Spinal cord (tissue), 10 donors: ENCODE measurements at places on chromosomes 2 and 18.

GRCh38 chr2:238286551-238286950, 1.9 kb downstream of the PER2 start:
- no peak for DNase-seq

DNA sequence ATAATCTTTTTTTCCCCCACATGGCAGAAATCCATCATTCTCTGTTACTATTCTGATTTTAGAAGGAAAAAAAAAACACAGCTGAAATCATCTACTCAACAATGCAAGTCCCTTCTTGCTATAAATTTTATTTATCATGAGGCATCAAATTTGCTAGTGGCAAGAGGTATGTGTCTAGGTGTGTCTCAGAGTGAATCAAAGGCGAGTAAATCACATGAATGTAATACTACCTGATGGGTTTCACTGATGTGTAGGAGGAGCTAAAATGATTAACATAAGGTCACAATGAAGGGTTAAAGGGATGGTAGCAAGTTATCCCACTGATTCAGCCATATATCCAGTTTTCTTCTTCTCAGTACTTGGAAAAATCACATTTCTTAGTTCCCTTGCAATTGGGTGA, 24.5 kb upstream of the PELI1 start:
- no peak for DNase-seq

DNA sequence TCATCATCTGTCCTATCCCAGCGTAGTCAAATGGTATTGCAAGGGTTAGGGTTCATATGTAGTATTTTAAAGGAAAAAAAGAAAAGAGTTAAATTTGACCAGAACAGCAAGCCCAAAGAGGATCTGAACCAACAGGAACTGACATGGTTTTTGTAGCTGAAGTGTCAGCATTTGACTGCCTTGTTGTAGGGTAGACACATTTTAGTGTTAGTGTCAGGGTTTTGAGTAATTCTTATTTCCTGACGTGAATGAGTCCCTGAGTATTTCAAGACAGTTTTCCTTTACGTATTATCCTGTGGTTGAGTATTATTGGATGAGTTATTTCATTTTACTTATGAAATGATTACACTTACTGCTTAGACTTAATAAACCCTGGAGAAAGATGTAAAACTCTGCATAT, 173.3 kb upstream of the ZEB2 start:
- DNase-seq = no peak

DNA sequence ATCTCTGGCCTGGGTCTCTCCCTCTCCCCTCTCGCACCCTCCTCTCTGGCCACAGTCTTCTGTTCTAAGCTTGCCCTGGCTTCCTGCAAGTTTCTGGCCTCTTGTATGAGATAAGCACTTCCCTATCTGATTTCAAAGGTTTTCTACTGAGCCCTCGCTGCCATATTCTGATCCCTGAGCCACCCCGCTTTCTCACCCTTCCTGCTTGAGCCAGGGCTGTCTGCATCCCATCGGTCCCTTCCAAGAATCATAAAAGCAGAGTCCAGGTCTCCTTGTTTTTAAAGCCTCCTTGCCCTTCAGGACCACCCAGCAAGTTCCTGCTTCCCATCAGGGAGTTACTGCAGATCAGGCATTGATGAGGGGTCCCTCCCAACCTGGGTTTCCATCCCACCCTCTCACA, 110.2 kb downstream of the PRKCE start:
- DNase-seq = no peak

DNA sequence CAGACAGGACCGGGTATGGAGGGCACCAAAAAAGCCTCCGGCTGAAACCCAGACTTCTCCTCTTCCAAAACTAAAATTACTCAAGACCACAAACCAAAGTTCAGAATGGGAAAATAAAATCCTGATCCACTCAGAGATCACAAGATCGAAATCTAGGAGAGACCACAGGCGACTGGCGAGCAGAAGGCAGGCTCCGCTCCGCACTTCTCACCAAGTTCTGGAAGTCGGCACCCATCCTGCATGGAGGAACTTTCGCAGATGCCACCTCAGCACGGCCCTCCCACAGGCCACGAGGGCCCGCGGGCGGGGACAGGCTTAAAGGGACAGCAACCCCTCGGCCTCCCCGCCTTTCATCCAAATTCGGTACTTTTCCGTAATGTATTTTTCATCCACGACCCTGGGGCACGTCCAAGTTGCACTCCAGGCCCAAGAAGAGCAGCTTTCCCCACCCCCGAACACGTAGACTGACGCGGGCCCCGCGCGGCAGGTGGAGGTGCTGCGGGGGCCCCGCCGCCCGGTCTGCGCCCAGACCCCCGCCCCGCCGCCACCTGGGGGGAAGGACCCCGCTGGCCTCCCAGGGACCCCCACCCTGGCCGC, 43.7 kb downstream of the HDLBP start:
- peak; percentile 3 for DNase-seq

DNA sequence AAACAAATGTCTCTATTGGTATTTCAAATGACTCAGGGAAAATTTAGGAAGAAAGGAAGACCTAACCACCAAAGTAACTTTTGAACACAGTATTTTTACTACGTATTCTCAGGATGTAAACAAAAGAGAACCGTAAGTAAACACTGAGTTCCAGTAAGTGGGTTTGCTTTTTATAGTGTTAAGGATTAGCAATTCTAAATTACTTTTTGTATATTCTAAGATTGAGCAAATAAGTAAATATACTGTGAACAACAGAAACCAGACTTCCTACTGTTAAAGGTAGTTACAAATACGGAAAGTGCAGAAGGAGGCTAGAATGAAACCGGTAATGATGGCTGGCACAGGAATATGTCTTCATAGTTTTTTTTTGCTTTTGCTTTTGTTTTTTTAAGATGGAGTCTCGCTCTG, 31.5 kb downstream of the SESTD1 start:
- no peak for DNase-seq

DNA sequence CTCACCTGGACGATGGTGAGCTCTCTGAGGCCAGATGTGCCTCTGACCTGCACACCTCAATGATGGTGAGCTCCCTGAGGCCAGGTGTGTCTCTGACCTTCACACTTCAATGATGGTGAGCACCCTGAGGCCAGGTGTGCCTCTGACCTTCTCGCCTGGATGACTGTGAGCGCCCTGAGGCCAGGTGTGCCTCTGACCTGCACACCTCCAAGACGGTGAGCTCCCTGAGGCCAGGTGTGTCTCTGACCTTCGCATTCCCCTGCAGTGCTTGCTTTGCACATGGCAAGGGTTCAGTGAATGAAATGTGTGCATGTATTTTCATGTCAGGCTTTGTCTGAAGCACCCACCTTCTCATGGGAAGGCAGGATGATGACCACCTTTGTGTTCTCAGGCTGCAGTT, 95.5 kb downstream of the PTGR3 start:
- DNase-seq = no peak

DNA sequence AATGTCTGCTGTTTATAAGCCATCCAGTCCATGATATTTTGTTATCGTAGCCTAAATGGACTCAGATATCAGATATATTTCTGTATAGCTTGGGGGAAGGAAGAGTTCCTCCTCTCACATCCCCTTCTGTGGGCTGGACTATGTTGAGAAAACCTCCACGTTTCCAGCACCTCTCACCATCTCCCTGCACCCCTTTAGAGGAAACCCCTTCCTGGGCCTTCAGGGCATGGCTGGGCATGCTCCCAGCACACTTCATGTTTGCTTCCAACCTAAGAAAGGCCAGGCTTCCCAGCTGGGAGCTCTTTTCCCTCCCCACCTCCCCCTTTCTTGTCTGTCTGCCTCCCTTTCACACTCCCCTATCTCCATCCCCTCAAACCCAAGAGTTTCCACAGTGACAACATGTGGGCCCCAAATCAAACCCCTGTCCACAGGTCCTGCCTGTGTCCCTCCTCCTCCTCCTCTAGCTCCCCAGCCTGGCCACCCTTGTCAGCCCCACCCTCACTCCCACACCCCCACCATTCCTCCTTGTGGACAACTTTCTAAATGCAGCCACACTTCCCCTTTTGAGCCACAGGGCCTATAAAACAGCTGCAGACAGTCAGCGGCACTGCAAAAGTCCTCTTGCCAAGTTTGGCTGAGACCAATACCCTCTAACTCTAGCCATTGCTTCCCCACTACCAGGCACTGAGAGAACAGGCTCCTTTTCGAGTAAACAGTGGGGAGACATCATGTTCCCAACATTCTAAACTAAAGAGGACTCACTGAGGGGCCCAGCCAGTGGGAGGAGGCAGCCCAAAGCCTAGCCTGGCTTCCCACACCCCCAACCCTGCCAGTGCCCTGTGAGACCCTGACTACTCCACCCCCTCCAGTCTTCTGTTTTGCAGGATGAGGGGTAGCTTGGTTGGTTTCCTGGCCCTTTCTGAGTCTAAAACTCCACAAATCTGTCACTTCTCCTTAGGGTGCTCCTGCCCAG, 120.5 kb downstream of the ZFP36L2 start:
- DNase-seq = no peak

DNA sequence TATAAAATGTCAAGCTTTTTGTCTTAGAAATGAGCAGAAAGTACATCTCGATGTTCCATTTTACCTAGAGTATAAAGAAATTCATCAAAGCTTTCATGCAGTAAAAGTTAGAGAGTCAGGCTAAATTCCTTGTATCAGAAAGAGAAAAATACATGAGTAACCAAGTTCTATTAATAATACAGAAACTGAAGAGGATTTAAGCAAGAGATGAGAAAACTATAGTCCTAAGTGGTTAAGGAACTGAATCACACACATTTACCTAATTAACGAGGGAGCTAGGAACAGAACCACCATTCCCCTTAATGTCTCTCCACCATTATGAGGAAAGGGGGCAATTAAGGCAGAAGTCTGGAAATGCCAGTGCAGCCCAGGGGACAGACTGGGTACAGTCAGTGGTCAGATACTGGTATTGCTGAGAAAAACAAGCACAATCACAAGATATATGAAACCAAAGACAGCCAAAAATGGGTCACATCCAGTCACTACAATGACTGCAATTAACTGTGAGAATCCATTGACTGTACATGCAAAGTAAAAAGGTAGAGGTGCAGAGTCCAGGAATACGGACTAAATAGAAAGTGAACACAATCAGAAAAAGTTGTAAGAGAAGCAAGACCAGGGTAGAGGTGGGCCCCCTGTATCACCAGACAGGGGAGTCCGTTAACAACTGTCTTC, 23.9 kb downstream of the MAP4K3 start:
- no peak for DNase-seq

- no peak for DNase-seq
Observed at GRCh38 chr2:15967415-15968279, 27.3 kb downstream of the MYCN start.

- no peak for DNase-seq
Observed at GRCh38 chr2:65024149-65024829, 31.9 kb upstream of the CEP68 start.

DNA sequence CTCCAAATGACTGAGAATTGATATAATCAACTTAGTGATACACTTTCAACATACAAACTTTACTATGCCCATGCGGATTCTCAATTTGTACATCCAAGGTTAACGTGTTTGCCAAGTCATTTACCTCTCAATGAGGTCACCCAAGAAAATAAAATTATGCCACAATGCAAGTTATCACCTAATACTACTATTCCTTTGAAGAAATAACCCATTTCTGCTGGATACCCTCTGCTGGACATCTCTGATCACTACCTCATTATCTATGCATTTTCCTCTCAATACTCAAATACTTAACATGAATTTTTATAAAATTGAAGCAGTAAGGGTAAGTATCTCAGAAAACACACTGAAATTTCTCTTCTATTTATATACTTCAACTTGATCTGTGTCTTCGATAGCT, 12.7 kb downstream of the HNRNPLL start:
- no peak for DNase-seq
